ENCODE measurements at places on chromosomes 6 and 20.
A peak's percentile ranks its signal among the peaks of the same experiment; 100 is the strongest.

- DNase-seq = no peak
These were observed 105.3 kb upstream of the SLC22A16 start for GRCh38 chr6:110581679-110582078.

- no peak for DNase-seq
These were observed 5.5 kb upstream of the GHRH start for GRCh38 chr20:37266940-37267666.

DNA sequence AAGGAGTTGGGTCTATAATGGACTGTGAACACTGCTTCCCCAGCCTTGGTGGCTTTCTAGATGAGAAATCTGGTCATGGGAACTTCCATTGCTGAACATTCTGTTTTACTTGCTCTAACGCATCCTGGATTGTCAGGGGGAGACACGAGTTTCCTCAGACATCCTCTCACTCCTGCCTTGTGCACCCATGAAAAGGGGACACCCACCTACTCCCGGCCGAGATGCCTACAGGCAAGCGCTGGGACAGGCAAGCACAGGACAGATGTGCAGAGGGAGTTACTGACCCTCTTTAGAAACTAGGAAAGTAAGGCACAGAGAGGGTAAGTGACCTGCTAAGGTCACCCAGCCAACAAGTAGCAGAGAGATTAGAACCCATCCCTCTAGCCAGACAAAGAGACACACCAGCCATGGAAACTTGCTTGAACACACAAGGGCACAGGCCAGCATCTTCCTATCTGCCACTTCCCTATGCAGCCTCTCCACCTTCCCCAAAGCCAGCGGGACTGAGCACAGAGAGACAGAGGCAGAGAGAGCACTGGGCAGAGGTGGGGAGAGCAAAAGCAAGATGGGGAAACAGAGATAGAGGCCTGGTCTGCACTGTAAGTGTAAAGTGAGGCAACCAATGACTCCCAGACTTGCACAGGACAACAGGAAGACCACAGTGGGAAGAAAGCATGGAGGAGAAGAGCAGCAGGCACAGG lies 845 bp upstream of the SFTA2 start:
- no peak for DNase-seq

DNA sequence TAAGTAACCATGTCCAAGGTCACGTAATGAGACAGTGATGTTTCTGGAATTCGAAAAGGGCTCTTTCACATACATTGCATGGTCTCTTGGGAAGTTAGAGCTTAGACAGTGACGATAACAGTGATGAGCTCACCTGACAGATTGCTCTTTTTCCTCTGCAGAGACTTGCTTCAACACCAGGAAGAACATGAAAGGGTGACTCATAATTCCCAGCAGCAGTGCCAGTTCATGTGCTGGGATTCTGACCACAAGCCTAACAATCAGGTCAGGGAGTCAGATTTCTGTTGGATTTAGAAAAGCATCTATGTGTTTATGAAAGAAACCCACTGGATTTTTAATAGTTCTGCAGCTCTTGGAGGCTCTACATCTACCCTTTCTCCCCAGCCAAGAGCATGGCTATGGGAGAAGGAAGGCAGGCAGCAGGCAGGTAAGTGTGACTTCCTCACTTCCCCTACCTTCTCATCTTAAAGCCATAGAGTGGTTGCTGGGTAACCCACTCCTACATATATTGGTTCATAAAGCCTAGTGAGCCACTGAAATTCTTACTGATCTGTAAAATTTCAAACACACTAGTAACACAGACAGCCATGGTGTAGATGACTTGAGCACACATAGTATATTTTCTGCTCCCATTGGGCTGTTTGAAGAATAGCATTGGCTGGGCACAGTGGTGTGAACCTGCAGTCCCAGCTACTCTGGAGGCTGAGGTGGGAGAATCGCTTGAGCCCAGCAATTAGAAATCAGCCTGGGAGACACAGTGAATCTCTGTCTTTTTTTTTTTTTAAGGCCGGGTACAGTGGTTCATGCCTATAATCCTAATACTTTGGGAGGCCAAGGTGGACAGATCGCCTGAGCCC lies 44.4 kb upstream of the LOC128125822 start:
- DNase-seq = no peak

- no peak for DNase-seq
These were observed 174.4 kb downstream of the SYNE1 start for GRCh38 chr6:152462716-152463115.

GRCh38 chr20:2798814-2799213 lies 1.6 kb downstream of the CPXM1 start:
- DNase-seq = no peak

DNA sequence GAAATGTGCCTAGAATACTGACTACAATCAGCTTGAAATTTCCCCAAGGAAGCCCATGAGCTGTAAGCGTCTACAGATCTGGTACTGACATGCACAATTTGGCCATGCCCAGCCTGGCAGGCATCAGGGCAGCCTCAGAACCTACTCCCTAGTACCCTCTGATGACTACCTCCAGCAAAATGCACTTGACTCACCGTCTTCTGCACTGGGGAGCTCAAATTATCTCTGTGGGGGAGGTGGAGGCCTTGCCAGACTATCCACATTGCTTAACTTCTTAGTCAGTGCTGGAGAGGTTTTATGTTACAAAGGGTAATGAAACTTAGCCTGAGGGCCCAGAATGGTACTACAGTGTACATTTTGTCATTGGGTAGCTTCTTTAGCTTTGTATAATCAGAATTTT lies 126.0 kb upstream of the ADGRF1 start:
- DNase-seq = no peak

DNA sequence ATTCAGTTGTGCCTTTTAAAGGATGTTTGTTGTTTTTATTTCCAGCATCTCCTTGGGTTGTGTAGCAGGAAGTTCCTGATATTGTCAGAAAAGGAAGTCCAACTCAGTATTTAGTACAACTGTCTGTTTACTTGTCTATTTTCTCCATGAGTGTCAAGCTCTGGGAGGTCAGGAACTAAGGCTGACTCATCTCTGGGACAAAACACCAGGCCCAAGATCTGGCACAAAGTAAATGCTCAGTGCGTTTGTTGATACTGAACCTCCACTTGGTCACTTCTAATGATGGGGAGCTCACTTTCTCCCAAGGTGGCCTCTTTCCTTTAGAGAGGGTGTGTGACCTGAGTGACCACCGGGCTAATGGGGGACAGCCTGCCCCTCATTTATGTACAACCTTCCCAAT lies 12.6 kb upstream of the PIGU start:
- DNase-seq = no peak

- no peak for DNase-seq
These were observed 149.6 kb upstream of the KCNK16 start for GRCh38 chr6:39471954-39472659.

GRCh38 chr6:145368075-145368474 lies 367.2 kb downstream of the EPM2A start:
- no peak for DNase-seq

DNA sequence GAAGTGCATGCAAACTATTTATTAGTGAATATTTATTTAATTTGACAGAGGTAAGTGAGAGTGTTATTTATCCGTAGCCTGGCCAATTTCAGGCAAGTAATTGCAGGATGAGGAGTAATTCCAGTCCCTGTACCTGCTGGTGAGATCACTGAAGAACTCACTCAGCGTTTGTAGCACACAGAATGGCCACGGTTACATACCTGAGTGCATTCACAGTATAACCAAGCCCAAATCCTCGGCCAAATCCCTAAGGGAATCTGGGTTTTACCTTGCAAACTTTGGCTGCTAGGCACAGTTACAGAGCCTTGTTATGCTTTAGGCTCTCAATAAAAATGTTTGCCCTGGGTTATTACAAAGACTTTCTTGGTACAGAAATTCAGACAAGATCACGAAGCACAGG lies 93.3 kb downstream of the KCNQ5 start:
- no peak for DNase-seq

- DNase-seq = peak; percentile 72
These were observed 3.4 kb upstream of the BHLHE23 start for GRCh38 chr20:63009988-63010769.

DNA sequence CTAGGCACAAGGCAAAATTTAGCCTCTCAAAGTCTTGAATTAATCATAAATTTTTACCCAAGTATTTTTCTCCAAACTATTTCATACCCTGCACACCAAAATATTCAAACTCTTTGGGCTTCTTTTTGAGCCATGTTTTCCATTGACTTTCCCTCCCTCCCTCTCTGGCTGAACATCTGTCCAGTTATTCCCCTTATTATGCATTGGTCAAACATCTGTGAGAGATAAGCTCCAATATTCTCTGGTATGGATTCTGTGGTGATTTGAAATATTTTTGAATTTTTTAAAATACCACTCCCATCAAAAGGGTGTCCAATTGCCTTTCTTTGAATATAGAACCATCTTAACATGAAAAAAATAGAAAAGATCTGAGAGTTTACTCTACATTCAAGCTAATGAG lies 244.2 kb downstream of the RFPL4B start:
- DNase-seq = no peak

GRCh38 chr6:138975815-138976214 lies 12.2 kb downstream of the REPS1 start:
- DNase-seq = no peak

DNA sequence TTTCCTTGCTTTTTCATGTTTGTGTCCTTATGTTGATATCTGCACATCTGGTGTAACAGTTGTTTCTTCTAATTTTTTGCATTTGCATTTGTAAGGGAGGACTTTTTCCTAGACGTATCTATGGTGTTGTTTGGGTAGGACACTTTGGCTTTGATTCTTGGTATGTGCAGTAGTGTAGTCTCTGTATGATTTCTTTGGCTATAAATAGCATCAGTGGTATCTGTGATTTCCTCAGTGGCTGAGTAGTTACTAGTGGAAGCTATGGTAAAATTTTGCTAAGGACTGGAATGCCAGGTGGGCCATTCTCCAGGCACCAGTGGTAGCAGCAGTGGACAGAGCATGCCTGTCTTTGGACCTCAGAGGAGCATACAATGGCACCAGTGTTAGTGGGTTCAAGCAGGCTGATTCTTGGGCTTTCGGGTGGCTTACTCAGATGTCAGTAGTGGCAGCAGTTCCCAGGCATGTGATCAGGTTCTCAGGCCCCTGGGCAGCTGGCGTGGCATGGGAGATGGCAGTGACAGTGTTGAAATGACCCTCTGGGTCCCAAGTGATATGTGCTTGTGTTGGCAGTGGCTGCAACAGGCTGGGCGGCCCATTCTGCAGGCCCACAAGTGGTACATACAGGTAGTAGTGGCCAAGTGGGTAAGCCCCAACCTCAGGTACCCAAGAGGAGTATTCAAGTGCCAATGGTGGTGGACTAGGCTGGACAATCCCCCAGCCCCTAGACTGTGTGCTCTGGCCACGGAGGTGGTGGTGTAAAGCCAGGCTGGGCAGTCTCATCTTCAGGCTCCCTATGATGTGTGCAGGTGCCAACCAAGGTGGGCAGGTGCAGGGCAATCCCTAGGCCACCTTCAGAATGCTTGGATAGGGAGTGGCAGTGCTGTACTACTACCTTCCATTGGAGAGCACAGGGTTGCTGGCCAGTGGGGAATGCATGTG lies 54.5 kb downstream of the PLCG1 start:
- no peak for DNase-seq

- DNase-seq = no peak
These were observed 44.0 kb upstream of the MARCKS start for GRCh38 chr6:113813142-113813541.

GRCh38 chr6:152696522-152696921 lies 1.2 kb upstream of the MYCT1 start:
- no peak for DNase-seq
